Stimulated activated CD8-positive, alpha-beta memory T cell treated with anti-CD3 and anti-CD28 coated beads, Interleukin-7, amount 100 ng/mL, for 1 hour (primary cell): ENCODE measurements at places on chromosomes 6 and 20.

- DNase-seq: no peak
Observed at GRCh38 chr6:142954844-142955243, 9.9 kb upstream of the HIVEP2 start.

DNA sequence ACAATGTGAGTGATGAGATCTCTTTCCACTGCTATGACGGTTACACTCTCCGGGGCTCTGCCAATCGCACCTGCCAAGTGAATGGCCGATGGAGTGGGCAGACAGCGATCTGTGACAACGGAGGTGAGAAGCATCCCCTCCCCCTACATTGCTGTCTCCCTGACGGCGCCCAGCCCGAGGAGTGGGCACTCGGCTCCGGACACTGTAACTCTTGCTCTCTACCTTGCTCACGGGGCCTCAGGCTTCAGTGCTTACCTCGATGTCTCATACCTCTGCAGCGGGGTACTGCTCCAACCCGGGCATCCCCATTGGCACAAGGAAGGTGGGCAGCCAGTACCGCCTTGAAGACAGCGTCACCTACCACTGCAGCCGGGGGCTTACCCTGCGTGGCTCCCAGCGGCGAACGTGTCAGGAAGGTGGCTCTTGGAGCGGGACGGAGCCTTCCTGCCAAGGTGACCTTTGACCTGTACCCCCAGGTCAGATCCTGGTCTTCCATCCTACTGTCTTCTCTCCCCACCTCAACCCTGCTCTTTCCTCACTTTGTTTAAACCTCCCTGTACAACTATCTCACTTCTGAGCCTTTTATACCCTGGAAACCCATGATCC is 1.3 kb downstream of the CFB start:
- no peak for DNase-seq

DNA sequence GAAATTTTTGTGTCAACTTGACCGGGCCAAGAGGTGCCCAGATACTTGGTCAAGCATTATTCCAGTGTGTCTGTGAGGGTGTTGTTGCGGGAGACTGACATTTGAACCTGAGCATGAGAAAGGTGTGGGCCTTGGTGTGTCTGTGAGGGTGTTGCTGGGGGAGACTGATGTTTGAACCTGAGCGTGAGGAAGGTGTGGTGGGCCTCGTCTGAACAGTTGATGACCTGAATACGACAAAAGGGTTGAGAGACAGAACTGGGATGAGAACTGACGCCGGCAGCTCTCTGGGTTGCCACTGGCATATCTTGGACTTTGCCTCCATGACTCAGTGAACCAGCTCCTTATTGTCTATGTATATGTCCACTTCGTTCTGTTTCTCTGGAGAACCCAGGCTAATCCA is 240.5 kb downstream of the ERMARD start:
- DNase-seq: no peak

GRCh38 chr6:138593124-138593877 is 94.0 kb upstream of the NHSL1 start:
- DNase-seq: no peak

GRCh38 chr6:25025919-25026301 is 90.2 kb upstream of the RIPOR2 start:
- DNase-seq: no peak

- DNase-seq: no peak
Observed at GRCh38 chr6:117306227-117306790, 41.0 kb downstream of the VGLL2 start.

DNA sequence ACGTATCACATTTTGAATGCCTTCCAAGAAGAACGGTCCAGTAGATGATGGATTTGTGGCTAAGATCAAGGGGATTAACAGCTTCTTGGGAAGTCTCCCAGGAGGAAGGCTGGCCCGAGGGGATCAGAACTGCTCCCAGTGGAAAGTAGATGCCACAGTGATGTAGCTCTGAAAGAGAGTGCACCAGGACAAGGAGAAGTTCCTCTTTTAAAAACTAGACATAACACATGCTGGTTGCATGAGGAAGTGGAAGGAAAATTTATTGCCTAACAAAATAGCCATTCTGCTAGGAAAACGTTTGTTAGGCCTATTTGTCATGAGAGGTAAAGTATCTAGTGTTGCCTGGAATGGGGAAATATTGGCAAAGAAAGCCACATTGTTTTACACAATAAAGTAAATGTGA is 87.8 kb downstream of the CDH26 start:
- DNase-seq: no peak

GRCh38 chr6:16183187-16183664 is 54.3 kb downstream of the MYLIP start:
- DNase-seq: no peak
